Amniotic epithelial cell (primary cell): ENCODE measurements at places on chromosomes 4 and X.

DNA sequence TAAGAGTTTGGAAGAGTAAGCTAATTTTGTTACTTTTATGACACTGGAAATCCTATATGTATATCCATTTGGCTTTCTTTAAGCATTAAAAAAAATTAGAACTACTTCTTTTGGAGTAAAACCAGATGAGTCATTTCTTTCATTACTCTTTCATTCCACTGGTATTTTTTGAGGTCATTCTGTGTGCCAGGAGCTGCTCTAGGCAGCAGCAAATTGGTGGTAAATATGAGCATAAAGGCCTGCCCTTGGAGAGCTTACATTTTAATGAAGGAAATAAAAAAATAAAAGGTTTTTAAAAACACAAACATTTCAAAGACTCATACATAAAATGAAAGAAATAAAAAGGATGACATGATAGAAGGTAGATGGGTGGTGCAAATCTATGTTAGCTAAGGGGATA is 37.4 kb downstream of the MID1 start:
- peak; percentile 60 for DNase-seq

DNA sequence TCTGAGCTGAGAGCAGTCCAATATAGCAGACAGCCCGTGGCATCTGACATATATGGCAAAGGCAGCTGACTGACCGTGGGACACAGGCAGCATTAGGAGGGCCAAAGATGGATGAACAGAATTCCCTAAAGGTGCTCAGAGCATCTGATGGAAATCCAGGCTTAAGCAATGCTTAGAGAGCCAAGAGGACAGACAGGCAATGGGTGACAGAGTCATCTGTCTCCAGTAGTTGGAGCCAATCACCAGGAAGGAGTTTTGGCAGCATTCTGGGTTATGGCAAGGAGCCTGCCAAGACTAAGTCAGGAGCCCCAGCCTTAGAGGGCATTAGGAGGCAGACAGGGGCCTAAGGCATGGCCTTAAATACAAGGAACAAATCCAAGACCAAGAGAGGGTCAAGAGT is 153.3 kb upstream of the USP9X start:
- DNase-seq: no peak

DNA sequence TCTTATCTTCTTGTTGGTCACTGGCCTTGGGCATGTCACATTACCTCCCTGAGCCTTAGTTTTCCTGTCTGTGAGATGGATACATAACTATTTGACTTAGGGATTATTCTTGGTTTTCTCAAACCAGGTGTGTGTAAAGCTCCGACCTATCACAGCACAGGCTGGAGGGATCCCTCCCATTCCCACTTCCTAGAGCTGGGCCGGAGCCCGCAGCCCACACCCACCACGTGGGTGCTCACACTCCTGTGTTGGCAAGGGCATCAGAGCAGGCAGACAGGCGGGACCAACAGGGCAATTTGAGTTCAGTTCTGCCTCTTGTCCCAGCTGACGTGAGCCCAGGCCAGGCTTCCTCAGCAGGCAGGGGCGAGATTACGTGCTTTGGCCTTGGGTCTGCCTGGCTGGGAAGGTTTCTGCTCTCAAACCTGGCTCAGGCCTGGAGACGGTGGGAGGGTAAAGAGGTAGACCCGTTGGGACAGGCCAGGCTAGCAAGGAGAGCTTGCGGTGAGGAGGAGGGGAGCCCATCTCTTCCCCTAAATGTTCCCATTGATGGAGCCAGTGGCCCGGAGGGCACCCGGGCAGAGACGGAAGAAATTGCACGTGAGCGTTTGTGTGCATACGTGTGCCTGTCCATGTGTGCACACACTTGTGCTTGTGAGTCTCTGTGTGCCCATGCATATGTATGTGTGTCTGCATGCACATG is 734 bp upstream of the SH3TC1 start:
- no peak for DNase-seq

GRCh38 chr4:76536373-76536689 is 101.3 kb downstream of the SHROOM3 start:
- no peak for DNase-seq

- no peak for DNase-seq
Observed at GRCh38 chr4:56038487-56039162, 89.9 kb downstream of the CEP135 start.
